NCI-H510A (cell line): ENCODE measurements at places on chromosomes 11 and 22.

DNA sequence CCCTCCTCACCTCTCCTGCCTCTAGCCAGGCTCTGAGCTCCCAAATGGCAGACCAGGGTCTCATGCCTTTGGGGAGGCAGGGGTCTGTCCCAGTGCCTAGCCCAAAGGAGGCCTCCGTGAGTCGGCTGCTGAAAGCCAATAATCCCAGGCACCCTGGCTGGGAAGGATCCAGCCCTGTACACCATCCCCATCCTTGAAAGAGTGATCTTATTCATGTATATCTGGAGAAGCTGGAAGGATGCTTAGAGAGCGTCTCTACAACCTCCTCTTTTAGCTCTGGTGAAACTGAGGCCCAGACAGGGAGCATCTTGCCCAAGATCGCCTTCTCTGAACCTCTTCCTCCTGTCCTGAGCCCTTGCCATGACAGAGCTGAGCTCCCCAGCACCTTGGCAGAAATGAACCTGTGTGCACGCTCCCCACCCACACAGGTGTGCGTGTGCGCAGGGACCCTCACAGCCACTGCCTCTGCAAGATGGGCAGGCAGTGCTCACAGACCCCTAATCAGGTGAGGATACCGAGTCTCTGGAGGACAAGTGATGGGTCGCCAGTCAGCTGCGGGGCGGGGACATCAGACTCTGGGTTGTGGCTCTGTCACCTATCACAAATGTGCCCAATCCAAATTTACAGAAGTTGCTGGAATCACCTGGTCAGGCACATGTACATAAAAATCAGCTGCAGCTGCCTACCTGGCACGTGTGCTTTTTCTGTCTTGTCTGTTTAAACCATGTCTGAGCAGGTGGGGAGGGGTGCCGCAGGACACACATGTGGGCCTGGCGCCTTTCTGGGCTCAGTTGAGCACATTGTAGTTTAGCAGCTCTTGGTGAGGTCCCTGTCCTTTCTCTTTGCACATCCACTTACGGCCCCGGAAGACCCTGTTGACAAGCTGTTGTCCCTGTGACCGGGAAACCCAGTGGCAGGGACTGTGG is 49.3 kb upstream of the WNT7B start:
- no peak for DNase-seq

DNA sequence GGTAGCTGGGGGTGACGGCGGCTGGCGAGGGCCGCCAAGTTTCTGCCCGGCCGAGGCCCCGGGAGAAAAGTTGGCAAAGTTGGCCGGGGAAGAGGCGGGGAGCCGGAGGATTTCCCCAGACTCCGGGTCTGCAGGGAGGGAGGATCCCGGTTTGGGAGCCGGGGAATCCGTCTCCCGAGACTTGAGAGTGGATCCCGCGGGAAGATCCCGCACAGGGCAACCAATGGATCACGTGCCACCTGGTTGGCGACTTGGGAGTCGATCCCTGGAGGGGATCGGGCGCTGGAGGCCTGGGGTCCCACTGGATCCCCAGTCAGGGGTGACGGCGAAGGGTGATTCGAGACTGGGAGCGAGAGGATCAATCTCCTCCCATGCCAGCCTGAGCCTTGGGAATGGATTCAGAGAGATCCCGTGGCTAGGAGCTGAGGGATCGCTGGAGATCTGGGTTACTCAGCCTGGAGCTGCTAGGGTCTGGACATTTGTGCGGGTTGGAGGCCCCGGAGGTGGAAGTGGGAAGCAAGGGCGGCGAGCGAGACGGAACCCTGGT is 394 bp downstream of the KIAA1671 start:
- no peak for DNase-seq

- DNase-seq = no peak
Observed at GRCh38 chr22:31080164-31080847, 812 bp upstream of the SMTN start.

DNA sequence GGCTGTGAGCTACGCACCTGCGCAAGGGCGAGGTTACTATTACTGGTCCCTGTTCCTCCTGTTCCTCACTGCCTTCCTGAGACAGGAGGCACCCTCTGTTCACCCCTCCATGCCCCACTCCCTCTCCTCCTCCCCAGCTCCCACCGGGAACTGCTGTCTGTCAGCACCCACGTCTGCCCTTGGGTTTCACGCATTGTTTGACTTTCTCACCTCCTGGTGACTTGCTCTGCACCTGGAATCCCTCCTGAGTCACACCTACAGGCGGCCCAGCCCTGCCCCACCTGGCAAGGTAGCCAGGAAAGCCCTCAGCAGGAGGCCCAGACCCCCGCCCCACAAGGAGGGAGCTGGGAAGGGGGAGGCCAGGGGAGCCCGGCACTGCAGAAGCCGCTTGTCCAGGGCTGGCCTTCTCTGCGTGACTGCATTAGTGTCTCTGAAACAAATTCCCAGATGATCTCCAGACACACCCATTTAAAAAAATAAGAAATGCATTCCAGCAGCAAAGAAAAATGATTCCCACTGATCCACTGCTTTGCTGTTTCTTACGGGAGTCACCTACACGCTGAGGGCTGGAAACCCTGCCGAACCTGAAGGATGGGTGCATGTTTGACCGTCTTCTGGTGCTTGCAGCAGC is 86.4 kb downstream of the CELSR1 start:
- DNase-seq = no peak

- DNase-seq = no peak
Observed at GRCh38 chr11:61734767-61735166, 17.7 kb upstream of the MYRF start.

DNA sequence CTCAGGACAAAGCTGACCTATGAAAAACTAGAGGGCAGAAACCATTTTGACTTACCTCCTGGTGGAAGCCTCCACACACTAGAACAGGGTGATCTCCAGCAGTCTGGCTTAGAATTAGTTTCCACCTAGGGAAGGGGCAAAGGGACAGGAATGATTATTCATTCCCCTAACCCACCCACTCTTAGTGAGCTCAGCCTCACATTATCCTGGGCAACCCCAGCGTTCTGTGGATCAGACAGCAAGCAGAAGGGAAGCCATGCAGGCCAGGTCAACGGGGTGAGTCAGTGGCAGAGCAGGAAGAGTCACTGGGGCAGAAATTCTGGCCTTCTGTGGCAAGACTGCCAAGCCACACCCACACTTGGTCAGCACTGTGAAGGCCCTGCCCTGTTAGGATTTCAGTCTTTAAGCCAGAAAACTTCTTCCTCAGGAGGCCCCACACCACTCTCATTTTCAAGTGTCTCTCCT is 10.5 kb downstream of the NUMA1 start:
- DNase-seq = no peak

DNA sequence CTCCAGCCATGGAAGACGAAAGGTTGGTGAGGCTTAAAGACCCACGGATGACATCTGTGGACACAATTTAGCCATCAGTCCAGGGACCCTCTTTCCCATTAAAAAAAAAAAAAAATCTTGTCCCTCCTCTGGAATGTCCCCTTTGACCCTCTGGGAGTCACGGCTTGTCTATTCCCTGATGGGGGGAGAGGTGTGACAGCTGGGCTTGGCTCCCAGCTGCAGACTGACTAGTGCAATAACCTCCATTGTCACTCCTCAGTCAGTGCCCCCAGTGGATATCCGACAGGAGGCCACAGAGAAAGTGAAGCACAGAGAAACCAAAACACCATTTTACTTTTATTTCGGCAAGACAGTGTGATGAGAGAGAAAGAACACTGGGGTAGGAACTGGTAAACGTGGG is 2.7 kb upstream of the VSIG2 start:
- DNase-seq = no peak

GRCh38 chr11:134270250-134270714 is 5.9 kb upstream of the GLB1L3 start:
- DNase-seq = no peak

DNA sequence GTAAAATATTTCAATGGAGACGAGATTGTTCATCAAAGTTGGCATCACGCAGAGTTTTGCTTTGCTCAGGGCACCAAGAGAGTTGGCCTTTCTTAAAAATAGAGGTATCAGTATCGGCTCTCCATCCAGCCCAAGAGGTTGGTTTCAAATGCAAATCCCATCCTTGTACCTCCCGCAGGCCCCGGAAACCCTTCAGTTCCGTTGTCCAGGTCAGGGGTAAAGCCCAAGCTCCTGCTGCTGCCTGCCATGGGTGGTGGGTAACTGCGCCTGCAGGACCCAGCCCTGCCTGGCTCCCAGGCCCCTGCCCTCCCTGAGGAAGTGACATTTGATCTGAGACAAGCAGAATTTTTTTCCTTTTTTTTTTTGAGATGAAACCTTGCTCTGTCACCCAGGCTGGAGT is 49.3 kb upstream of the RTL6 start:
- DNase-seq = no peak

DNA sequence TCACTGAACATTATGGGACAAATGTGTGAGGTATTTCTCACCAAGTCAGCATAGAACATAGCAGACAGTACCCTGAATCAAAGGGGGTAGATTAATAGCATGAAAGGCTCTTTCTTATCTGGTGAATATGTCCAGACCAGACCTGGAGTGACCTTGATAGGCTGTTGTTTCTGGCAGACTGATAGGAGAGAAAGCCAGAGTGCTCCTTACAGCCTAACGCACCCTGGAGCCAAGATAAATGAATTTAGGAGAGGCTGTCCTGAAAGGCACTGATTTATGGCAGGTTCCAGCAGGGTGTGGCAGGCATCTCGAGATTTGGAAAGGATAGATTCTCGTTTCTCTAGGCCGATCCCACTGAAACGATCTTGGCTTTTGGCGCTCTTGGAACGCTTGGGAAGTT is 204.6 kb downstream of the DBX1 start:
- no peak for DNase-seq

DNA sequence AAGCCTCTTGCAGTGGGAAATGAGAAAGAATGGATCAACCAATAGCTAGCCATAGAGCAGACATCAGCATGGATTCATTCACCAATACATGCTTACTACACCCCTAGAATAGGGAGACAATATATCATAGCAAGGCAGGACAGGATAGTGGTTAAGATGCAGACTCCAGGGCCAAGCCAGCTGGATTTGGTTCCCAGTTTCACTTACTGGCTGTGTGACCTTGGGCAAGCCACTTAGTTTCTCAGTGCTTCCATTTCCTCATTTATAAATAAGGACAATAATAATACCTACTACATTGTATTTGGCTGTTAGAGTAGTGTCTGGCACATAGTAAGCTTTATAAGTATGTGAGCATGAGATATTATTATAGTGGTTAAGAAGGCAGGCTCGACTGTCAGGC is 7.1 kb downstream of the DCHS1 start:
- DNase-seq = no peak

- no peak for DNase-seq
Observed at GRCh38 chr11:45105984-45106375, 40.5 kb upstream of the PRDM11 start.

DNA sequence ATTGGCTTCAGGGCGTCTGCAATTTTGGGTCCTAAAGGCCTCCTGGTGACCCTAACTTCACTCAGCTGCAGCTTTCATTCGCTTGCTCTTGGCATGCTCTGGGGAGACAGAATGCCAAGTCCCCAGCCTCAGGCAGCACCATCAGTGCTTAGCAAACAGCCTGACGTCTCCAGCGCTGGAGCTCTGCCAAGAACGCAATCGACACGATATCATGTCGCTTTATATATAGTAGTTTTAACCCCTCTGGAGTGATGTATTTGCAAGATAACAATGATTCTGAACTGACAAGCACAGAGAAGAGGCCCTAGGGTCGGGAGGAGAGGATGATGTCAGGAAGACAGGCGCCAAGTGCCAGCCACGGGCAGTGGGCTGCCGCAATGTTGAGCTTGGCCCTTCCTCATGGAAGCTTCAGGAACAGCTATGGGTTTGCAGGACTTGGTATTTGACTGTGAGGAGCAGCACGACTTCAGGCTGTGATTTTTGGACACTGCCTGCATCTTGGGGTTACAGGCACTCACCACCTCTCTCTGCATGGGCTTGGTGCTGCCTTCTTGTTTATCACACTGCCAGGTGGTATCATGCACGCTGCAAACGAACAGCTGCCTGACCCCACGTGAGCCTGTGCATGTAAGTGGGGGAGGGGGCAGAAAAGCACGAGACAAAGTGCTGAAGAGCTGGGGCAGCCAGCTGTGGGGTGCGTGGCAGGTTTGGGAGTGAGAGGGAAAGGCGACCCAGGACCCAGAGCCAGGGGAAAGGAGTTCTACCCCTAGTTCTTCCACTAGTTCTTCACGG is 26.1 kb downstream of the B3GAT1 start:
- peak; percentile 13 for DNase-seq

- no peak for DNase-seq
Observed at GRCh38 chr22:23844739-23845202, 6.0 kb upstream of the DERL3 start.

GRCh38 chr11:59753650-59754493 is 1.3 kb upstream of the STX3 start:
- peak; percentile 45 for DNase-seq

- DNase-seq = no peak
Observed at GRCh38 chr11:61833926-61834277, 5.8 kb downstream of the FADS2 start.

- no peak for DNase-seq
Observed at GRCh38 chr11:29317694-29318093, 699.1 kb downstream of the KCNA4 start.

DNA sequence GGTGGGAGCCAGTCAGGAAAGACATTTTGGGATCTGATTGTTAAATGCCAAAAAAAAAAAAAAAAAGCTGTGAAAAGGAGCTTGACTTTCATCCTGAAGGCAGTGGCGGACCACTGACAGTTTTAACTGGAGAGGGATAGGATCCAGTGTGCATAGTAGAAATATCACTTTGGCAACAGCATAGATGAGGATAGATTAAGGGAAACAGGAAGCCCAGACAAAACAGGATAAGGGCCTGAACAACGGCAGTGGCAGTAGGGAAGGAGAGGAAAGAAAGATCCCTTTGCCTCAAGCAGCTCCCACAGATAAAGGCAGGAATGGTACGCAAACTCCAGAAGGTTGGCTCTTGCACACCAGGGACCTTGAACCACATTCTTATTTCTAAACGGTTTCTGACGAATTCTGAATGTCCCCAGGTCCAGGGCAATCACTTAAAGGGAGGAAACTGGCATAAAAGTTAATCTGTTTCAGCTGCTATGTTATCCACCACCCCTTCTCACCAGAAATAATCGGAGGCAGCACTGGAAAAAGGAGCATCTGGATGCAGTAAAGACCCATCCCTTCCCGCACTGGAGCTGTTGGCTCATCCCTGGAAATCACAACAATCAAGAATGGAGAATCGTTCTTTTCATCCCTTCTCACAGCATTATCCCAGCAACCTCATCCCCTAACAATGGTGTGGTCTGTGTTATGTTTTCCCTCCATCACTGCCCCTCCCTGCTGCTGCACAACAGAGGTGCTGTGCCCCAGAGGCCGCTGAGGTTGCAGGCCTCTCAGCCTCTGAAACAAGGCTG is 99.1 kb downstream of the GAB2 start:
- DNase-seq = no peak
